Stimulated activated CD8-positive, alpha-beta memory T cell treated with anti-CD3 and anti-CD28 coated beads, Interleukin-4, amount 100 ng/mL, for 48 hours (primary cell): ENCODE measurements at places on chromosomes 1 and 21.

DNA sequence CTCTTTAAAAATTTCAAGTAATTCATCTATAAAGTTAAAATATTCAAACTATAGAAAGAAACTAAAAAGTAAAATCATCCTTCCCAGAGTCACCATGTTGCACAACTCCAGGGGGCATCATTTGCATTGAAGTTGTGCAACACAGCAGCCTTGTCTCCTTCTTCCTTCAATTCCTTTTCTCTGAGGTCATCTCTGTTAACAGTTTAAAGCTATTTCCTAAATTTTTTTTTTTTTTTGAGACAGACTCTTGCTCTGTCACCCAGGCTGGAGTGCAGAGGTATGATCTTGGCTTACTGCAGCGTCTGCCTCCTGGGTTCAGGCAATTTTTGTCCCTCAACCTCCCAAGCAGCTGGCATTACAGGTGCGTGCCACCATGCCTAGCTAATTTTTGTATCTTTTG is 7.1 kb downstream of the RHBG start:
- DNase-seq = no peak

GRCh38 chr1:195785830-195786229 is 822.4 kb downstream of the KCNT2 start:
- no peak for DNase-seq

DNA sequence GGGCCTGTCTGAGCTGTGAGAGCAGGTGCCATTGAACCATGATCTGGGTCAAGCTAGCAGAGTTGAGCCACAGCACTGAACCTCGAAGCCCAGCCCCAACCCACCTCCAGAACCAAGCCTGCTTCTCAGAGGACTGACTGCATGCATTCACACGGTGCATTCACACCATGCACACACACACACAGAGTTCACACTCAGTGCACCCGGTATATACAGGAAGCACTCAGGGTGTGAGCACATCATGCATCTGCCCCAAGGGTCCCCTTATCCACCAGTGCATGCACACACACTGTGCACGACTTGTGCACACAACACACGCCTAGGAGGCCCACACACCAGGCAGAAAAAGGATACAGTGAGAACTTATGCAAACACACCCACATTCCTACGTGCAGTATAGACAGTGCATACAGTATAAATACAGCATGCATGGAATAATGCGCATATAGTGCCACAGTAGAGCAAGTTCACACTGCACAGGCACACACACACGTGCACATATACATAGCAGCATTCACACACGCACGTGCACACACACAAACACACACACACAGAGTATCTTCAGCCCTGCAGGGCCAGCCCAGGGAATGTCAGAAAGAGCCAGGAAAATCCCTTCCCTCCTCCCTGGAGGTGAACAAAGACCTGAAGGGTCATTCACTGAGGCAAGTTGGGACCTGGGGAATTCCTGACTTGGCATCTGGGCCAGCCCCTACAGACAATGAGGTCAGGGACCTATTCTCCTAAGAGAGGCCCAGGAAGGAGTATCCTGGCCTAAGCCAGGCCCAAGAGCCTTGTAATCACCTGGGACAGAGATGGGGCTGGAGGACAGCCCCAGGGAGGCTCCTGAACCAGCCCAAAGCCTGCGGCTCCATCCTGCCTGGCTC is 42.1 kb downstream of the CAMK2N1 start:
- no peak for DNase-seq

GRCh38 chr1:161052899-161053298 is 7.1 kb upstream of the USF1 start:
- no peak for DNase-seq

- DNase-seq = no peak
Measured at GRCh38 chr1:3824650-3825049, 28.4 kb upstream of the LRRC47 start.

GRCh38 chr1:232033285-232033684 is 406.7 kb downstream of the DISC1 start:
- no peak for DNase-seq

GRCh38 chr21:17257784-17258183 is 255.1 kb upstream of the CXADR start:
- no peak for DNase-seq

DNA sequence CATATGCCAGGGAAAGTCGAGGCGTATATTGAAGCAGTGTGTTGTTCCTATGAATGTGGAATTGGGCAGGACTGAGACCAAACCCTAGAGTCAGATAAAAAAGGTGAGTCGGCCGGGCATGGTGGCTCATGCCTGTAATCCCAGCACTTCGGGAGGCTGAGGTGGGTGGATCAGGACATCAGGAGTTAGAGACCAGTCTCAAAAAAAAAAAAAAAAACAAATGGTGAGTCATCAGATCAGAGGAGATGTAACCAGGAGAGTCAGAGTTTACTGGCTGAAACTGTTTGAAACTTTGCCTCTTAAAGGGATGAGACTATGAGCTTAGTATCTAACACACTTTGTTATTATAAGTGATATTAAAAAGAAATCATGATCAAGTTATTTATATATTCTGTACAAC is 26.4 kb upstream of the SYCP1 start:
- DNase-seq = no peak

DNA sequence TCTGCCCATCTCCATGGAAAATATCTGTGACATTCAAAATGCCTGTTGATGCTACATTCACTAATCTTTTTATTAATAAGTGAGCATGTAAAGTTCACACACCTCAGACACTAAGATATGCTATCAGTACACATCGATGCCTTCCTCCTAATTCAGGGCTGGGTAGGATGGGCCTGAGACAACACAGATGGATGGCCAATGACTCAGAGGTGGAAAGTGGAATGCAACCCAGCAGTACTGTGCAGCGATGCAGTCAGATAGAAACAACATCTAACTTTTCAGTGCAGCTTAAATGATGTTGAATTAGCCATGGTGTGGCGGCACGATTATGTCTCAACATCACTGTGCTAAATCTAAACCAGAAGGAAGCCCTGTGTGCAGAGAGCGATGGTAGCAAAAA is 161.6 kb upstream of the KCNJ15 start:
- no peak for DNase-seq

DNA sequence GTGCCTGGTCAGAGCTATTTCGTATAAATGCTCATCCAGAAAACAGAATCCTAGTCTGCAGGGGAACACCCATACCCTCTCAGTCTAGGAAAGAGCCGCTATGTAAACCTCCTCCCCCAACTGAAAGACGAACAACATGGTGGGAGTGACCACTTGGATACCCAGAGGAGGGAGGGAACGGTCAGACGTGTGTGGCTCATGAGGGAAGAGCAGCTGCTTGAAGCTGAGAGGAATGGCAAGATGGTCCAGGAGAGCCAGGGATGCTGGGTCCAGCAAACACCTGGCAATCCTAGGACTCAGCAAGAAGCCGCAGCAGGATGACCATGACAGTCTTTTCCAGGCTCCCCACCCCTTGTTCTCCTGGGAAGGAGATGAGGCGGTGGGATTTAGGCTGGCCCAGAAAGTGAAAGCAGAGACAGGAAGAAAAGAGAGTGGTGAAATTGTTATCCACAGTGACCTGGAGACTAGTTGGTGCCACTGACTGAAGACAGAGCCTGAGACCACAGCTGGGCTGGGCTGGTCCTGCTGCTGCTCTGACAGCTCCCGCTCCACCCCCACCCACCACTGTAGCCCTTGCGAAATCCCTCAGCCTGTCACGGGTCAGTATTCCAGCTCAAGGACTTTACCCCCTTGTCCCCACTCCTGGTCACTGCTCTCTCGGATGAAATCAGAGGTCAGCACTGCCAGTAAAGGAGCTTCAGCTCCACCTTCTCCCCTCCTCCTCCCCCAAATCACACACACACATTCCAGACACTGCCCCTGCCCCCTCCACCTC is 3.6 kb downstream of the CERS2 start:
- DNase-seq = no peak

DNA sequence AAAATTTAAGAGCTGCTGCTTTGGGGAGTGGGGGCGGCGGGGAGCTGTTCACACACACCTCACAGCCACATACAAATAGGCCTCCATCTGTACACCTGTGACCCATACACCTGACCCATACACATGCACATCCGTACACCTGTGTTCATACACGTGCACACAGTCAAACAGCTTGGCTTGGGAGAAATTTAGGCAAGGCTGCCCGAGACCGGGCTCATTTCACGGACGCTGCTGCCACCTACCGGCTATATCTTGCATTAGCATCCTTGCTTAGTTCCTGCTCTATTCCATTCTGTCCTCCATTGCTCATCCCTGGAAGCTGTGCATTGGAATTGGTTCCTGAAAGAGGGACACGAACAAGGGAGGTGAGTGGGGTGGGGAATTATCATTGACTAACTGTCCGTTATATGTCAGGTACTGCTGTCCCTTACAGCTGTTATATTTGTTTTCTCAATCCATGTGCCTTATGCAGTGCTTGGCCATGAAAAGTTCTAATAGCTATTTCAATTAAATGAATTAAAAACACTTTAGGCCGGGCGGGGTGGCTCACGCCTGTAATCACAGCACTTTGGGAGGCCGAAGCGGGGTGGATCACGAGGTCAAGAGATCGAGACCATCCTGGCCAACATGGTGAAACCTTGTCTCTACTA is 37.1 kb upstream of the EPB41 start:
- peak; percentile 87 for DNase-seq

- no peak for DNase-seq
Measured at GRCh38 chr1:43558346-43558841, 27.7 kb downstream of the PTPRF start.

DNA sequence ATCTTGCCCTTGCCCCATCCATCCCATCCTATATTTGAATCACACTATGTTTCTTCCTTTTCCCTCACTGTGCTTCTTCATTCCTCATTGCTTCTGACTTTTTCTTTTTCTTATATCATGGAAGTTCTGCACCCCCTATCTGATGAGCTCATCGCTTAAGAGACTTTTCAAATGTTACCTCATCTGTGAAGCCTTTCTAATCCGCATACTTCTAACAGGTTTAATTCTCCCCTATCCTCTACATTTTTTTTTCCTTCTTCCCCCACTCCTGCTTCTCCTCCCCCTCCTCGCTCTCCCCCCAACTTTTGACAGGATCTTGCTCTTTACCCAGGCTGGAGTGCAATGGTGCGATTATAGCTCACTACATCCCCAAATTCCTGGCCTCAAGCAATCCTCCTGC is 39.5 kb downstream of the OSBPL9 start:
- DNase-seq = no peak

- DNase-seq = no peak
Measured at GRCh38 chr1:236508593-236509027, 15.2 kb upstream of the LGALS8 start.

DNA sequence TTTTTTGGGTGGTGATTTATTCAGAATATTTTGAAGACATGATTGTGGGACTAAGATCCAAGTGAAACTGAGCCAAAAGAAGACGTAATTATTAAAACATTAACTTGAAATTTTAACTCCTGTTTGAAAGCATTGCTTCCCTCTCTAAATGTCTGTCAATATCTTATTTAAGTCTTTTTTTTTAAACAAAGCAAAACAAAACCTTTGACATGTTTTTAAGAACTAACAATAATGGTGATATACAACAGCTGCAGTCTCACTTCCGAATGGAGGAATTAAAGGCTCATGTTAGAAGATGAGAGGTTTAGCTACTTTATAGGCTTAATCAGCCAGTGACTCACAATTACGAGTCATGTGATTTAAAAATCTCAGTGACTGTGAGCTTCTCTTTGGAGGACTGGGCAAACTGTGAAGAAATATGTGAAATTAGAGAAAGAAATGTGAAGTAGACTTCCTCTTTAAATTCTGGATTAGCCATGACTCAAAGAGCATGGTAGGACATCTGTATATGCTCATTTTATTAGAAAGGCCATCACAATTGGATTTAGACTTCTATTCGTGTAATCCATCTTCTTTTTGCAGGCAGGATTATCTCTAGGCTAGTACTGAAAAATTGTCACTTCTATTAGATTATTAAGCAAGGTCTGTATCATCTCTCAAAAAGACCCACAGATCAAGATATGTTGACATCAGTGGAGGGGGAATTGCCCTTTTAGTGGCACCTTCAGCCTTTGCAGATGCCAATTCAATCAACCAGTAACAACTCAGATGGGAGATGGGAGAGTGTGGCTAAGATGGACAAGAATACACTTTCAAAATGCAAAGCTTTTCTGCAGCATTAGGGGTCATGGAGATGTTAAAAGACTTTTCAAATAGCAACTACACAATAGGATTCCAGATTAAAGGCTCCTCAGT is 28.7 kb downstream of the KCNA3 start:
- DNase-seq = no peak

GRCh38 chr21:16320110-16320509 is 590.3 kb downstream of the USP25 start:
- no peak for DNase-seq
